ENCODE measurements at places on chromosomes 12 and 14.

DNA sequence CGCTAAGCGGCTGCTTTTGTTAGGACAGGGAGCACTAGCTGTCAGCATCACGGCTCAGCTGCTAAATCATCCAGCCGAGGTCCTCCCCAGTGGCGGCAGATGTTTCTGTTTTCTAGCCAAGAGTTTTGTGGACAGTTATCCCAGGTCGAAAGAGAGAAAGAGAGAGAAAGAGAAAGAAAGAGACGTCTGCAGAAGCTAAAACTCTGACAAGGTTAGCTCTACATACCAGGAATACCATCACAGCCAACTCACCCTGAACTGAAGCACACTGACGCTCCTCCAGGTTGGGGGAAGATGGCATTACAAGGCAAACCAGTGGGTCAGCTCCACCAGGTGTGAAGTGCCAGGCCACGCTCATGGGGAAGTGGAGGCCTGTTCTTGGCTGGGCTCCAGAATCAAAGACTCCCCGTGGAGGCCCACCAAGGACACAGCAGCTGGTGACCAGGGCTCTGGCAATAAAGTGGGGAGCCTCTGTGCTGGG is 64.9 kb upstream of the DICER1 start:
- DNase-seq = no peak

DNA sequence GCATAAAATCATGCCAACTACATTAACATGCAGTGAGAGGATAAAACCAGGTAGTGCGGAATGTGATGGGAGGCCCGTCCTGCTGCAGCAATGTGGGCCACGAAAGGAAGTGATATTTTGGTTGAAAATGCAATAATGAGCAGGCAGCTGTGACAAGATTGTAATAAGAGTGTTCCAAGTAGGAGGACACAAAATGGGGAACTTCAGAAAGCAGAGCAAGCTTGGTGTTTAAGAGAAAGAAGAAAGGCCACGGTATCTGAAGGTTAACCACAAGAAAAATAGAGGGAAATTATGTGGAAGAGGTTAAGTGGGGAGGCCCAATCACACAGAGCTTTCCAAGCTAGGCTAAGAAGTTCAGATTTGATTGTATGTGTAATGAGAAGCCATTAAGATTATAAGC is 34.3 kb downstream of the OVCH1 start:
- no peak for DNase-seq

GRCh38 chr14:95713596-95714371 is at the start of gene TCL1A:
Gene TCL1A (minus strand): TSS chr14:95714125. CDS start chr14:95714066, 59 bp downstream.
- DNase-seq = peak; percentile 87

- no peak for DNase-seq
Measured at GRCh38 chr12:80176706-80177105, 77.4 kb downstream of the OTOGL start.

DNA sequence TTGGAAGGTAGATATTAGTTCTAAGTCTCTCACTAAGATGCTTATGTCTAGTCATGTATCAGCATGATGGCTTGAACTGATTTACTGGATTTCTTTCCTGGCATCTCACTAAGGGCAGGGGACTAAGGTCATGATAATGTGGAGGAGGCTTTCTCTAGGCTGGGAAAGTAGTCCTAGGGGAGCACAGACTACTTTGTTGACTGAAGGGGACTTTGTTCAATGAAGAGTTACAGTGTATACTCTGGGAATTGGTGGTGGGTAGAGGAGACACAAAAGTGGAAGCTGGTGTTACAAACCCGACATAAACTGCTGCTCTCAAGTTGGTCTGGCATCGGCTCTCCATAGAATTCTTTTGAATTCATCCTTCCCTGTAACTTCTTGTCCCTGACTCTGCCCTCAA is 75.2 kb downstream of the SAMD4A start:
- no peak for DNase-seq

DNA sequence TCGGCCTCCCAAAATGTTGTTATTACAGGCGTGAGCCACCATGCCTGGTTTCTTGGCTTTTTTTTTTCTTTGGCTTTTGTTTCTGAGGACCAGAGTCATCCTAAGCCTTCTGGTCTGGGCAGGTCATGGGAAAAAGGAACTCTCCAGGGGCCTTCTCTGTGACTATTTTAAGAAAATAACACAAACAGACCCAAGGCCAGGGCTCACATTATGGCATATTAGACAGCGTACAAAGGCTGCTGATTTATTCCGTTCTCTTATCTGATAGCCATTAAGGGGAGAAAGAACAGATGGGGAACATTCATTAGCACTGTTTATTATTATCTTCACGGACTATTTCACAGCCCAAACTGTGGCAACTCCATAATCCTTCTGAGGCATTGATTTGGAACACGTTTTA is 28.8 kb upstream of the MANSC4 start:
- no peak for DNase-seq

DNA sequence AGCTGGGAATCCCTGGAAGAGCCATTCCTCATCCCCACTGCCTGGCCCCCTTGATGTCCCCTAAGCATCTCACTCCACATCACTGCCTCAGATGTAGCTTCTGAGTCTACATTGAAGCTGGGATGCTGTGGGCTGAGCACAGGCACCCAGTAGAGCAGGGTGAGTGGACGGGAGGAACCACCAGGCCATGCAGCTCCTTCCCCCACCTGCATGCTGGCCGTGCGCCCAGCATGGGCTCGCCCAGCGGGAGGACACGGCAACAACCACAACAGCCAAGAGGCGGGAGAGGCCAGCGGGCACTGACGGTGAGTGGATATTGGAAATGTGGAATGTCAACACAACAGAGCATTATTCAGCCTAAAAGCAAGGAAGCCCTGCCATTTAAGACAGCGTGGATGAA is 310.9 kb downstream of the ADGRD1 start:
- DNase-seq = no peak

DNA sequence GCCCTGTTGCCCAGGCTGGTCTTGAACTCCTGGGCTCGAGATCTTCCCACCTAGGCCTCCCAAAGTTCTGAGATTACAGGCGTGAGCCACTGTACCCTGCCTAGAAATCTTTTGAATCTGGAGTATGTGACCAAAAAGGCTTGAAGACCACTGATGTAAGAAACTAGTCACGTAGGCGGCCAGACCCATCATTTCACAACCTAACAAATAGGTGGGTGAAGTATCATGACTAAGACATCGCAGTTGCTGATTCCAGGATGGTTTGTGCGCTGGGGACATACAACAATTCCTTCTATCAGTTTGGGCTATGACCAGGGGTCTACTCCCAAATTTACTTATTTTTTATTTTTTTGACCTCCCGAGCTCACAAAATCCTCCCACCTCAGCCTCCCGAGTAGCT is 11.8 kb upstream of the CDK2AP1 start:
- no peak for DNase-seq

- no peak for DNase-seq
Measured at GRCh38 chr12:123097561-123098084, 53.3 kb downstream of the PITPNM2 start.

DNA sequence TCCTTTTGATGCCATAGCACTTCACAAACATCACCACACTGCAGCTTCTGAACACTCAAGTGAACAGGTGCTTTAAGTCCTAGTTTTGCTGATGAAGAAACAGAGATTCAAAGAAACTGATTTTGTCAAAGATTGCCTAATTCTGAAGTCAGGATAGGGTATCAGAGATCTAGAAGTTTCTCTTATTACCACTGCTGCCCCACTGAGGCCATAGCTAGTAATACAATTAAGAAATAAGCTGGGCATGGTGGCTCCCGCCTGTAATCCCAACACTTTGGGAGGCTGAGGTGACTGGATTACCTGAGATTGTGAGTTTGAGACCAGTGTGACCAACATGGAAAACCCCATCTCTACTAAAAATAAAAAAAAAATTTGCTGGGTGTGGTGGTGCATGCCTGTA is 458.3 kb upstream of the SEL1L start:
- no peak for DNase-seq

- DNase-seq = no peak
Measured at GRCh38 chr12:65229441-65229840, 49.0 kb upstream of the MSRB3 start.

- DNase-seq = no peak
Measured at GRCh38 chr12:30329281-30329680, 366.4 kb downstream of the IPO8 start.

- DNase-seq = no peak
Measured at GRCh38 chr12:152440-152839, 61.5 kb downstream of the SLC6A12 start.
